ENCODE measurements at places on chromosomes 1 and 21.

DNA sequence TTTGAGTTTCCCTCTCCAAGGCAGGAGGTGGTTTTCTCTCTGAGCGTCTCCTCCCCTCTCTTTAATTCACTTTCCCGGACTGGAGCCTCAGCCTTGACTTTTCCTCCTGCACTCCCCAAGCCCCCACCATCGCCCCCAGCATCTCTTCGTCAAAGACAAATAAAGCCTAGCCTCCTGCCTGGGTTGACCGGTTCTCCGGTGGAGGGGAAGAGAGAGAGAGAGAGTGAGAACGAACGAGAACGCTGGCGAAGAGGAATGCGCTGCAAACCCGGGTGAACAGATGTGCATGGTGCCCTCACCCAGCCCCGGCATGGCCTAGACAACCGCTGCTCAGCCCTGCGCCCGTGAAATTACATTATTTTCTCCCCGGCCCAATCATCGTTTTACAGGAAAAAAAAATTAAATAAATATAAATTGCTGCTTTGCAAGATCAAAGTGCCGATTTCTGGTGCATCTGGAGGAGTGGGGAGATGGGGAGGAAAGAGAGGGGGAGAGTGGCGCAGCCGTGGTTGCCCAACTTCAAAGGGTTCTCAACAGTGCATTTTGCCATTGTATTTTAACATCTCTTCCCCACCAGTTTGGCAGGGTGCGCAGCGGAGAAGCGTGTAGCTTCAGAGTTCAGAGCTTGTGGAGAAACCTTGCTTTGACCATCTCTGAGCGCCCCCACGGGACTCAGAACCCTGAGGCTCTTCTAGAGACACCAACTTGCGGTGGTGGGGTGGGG, 11.4 kb upstream of the TBX15 start:
- no peak for DNase-seq

- DNase-seq: no peak
Observed at GRCh38 chr1:34946211-34946610, 16.8 kb upstream of the DLGAP3 start.

- DNase-seq: no peak
Observed at GRCh38 chr1:197781968-197782721, 6.9 kb upstream of the DENND1B start.

DNA sequence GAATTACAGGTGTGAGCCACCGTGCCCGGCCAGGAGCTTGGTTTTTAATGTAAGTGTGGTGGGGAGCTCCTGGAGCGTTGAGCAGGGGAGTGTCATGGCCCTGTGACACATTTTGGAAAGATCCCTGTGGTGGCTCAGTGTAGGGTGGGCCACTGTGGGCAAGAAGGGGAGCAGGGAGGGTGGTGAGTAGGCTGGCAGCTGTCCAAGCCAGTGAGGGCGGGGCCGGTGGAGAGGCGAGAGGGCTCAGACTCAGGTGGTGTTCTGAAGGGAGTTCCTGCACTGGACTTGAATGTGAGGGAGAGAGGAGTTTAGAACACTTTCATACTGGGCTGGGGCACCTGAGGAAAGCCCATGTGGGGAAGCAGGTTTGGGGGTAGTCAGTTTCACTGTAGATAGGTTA, 3.1 kb upstream of the EVA1B start:
- no peak for DNase-seq

DNA sequence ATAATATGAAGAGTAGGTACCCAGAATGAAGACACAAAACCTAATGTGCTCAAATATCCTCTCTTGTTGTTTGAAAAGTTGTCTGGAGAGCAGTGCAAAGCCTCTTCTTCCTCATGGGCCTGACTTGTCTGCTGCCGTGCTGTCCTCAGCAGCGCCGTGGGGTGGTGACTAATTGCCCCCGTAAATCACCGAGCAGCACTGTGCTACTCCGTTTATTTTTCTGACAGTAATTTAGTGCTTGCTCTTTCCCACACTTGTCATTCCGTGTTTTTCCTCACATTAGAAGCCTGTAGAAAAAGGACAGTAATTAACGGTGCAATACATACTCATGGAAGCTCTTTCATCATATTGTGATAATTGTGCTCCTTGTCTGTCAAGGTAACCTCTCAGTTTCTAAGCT, 114.8 kb upstream of the BARHL2 start:
- DNase-seq: no peak

DNA sequence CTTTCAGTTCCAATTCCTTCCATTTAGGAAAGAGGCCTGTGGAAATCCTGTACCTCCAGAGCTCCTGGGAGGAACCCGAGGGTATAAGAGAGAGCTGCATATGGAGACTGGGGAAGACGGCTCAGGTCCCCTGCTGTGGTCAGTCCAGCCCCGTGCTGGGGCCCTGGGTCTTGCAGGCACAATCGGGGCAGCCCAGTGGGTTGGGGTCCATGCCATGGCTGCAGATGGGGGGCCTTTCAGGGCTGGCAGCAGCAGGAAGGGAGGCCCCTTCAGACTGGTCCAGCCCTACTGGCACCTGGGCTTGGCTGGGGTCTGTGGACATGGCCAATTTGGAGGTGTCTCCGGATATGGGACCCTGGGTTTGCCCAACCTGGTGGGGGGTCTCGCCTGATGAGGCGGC, 18.2 kb downstream of the HTR6 start:
- DNase-seq: no peak

- DNase-seq: no peak
Observed at GRCh38 chr1:37998913-37999429, 6.3 kb downstream of the FHL3 start.

GRCh38 chr21:37026499-37026898, 20.0 kb downstream of the RIPPLY3 start:
- no peak for DNase-seq

- no peak for DNase-seq
Observed at GRCh38 chr1:48555271-48555670, 83.3 kb upstream of the SPATA6 start.
